ENCODE measurements at places on chromosomes 4 and X.

DNA sequence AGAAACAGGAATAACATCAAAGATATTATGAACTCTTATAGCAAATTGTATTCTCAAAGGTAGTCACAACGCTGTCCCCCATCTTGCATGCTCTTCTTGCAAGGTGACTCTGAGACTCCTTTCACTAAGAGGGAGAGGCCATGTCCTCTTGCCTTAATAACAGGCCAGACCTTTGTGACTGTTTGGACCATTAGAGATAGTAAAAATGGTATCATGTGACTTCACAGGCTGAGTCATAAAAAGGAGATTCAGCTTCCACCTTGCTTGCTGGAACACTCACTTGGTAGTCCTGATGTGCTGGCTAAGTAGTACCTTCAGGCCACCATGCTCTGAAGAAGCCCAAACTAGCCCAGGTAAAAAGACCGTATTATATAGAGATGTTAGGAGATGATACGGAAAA lies 143.8 kb downstream of the FBXW7 start:
- no peak for DNase-seq

DNA sequence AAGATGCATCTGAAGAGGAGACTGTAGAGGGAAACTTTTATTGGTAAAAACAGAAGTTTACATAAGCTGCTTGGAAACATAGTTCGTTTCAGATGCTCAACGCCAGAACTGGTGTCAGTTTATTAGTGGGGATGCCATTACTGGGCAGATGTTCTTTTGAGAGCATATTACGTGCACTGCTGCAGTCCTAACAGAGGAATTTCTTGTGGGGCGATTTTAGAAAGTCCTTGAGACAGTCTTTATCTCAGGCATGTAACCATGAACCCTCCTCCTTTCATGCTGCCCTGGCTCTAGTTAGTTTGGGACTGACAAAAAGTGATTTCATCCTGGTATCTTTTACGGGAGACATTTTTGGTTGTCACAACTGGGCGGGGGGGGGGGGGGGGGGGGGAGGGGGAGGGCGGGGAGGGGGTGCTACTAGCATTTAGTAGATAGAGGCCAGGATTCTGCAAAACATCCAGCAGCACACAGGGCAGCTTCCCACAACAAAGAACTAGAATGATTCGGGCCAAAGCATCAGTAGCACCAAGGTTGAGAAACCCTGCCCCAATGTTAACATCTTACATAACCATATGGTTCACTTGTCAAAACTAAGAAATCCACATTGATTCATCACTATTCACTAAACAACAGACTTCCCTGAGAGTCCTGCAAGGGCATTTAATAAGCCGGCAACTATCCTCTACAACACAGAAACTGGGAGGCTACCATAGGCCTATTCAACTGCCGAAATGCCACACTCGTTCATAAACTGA lies 118.6 kb upstream of the FTHL17 start:
- no peak for DNase-seq

DNA sequence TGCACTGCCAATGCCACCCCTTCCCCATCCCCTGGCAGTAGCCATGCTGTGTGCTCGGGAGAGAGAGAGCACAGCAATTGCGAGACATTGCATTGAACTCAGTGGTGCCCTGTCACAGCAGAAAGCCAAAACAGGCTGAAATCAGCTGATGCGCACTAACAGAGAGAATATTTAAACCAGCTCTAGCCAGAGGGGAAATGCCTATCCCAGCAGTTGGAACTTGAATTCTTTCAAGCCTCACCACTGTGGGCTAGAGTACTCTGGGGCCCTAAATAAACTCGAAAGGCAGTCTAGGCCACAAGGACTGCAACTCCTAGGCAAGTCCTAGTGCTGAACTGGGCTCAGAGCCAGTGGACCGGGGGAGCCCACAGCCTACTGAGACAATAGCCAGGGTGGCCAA lies 17.7 kb upstream of the RP2 start:
- DNase-seq: no peak

DNA sequence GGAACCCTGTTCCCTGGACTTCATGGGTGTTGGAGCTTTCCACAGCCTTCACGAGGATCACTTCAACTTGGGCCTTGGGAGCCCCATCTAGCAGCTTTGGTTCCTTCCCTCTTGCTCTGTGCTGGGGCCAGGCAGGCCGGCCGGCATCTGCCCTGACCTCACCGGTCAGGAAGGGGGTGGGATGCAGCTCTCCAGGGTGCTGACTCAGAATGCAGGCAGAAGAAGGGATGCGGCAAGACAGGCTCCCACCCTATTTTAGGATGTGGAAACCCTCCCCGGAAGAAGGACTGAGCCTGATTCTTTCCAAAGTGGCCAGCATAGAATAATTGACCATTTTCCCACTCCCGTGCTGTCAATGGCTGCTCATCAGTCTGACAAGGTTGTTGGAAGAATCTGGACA lies 47.1 kb downstream of the FHDC1 start:
- no peak for DNase-seq

DNA sequence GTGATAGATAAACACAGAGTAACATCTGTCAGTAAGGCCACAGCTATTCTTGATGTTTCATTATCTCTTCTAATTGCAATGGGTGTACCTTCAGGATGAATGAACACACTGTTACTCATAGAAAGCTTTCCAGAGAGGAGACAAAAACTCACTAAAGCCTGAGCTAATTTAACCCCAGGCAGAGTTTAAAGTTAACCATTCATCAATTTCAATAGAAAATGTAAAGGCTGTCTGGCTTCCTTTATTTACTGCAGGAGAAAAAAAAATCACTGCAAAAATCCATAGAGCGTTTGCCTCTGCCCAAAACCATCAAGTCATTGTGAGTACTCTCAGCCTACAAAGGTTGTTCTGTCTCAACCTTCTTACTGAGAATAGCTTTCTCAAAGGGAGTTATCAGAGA lies 376.9 kb downstream of the PPP4R3C start:
- no peak for DNase-seq

- DNase-seq: peak; percentile 22
Observed at GRCh38 chr4:150211799-150212445, 133.7 kb downstream of the DCLK2 start.

DNA sequence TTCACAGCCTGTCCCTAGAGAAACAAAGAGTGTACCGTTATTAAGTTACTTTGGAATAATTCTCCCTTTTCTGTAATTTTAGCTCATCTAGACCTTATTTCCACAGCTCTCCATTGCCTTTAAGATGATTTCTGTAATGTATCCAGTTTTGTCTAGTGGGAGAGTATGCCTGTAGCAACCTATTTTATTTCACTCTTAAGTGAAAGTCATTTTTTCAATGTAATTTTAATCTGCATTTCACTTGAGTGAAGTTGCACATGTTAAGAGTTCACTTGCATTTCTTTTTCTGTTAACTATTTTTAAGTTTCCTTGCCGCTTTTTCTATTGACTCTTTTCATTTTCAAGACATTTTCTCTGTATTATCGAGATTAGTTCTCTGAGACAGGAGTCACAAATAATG lies 46.5 kb downstream of the FANCB start:
- DNase-seq: no peak

DNA sequence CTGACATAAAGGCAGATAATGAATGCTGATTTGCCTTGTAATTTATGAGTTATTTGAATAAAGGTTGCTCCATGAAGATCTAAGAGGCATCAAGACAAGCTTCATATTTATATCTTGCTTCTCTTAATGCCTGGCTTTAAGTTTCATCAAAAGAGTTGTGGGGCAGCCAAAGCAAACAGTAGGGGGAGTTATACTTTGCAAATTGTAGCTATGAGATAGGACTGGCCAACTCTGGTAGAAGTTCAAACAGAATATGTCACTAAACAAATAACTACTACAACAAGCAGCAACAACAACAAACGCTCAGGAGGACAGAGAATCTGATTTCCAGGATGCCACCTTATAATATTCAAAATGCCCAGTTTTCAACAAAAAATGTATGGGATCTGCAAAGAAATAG lies 69.1 kb upstream of the PLAC1 start:
- DNase-seq: no peak

DNA sequence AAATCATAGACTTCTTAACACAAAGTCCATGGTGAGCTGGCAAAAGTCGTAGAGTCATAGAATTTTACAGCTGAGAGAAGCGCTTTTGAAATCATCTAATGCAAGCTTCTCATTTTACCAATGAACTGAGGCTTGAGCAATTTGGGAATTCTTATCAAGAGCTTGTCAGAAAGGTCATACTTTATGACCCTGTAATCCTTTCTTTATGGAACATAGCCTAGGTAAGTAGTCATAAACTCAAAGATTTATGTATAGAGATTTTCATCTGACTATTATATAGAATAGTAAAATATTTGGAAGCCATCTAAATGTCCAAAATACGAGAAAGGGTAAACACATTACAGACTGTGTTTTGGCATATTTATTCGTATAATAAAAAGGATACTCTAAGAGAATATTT lies 563.5 kb downstream of the PCDH7 start:
- DNase-seq: no peak

GRCh38 chr4:13481569-13481968 lies 2.6 kb downstream of the RAB28 start:
- peak; percentile 1 for DNase-seq

- no peak for DNase-seq
Observed at GRCh38 chr4:76806346-76806745, 91.6 kb downstream of the SOWAHB start.

- no peak for DNase-seq
Observed at GRCh38 chr4:871484-871883, 45.6 kb upstream of the CPLX1 start.

GRCh38 chrX:131675596-131676194 lies 131.8 kb downstream of the OR13H1 start:
- no peak for DNase-seq

DNA sequence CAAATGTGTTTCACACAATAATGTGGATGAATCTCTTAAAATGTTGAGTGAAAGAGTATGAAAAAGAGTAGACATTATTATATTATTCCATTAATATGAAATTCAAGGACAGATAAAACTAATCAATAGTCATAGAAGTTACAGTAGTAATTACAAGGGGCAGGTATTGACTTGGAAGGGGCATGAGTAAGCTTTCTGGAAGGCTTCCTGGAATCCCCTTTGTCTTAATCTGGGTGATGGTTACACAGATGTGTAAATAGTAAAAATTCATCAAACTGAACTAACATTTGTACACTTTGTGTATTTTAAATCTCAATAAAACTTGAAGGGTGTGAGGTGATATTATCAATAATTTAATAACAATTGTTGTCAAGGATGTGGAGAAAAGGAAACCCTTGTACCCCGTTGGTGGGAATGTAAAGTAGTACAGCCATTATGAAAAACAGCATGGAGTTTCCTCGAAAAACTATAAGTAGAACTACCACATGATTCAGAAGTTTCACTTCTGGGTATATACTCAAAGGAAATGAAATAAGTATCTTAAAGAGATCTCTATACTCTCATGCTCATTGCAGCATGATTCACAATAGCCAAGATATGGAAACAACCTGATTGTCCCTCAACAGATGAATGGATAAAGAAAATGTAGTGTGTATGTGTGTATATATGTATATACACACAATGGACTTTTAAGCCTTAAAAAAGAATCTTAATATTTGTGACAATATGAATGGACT lies 96.9 kb upstream of the MID1IP1 start:
- no peak for DNase-seq

GRCh38 chr4:155853189-155853588 lies 12.9 kb downstream of the ASIC5 start:
- no peak for DNase-seq

DNA sequence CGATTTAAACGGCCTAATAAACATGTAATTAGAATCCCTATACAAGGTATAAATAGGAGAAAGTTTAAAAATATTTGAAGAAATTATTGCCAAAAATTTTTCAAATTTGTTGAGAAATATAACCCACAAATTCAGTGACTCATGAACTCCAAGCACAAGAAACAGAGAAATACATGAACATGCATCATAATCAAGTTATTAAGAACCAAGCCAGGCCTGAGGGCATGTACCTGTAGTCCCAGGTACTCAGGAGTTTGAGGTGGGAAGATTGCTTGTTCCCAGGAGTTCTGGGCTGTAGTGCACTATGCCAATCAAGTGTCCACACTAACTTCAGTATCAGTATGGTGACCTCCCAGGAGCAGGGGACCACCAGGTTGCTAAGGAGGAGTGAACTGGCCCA lies 341.9 kb downstream of the CAMK2D start:
- DNase-seq: no peak

GRCh38 chrX:133314281-133314680 lies 96.1 kb upstream of the TFDP3 start:
- no peak for DNase-seq

- no peak for DNase-seq
Observed at GRCh38 chrX:21225643-21226042, 148.6 kb upstream of the CNKSR2 start.

DNA sequence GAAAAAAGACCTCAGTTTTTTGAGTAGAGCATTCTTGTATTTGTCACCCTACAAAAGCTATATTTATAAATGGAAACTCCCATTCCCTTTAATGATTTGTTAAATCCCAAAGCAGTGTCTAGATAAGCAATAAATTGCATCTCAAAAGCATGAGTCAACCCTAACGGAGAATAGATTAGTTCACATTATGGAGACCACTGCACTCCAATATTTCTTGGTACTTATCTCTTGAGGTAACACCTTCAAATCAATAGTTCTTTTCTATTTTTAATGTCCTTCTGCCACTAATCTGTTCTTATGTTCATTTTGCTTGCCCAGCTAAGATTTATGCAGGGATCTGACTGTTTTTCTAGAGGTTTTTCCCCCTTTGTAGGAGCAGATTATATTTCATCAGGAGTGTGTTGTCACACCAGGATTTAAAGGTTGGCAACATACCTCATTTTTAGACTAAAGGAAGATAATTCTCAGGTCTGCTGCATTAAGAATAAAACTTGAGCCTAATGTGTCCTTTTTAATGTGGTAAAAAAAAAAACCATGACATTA lies 91.4 kb upstream of the ADGRG2 start:
- no peak for DNase-seq

DNA sequence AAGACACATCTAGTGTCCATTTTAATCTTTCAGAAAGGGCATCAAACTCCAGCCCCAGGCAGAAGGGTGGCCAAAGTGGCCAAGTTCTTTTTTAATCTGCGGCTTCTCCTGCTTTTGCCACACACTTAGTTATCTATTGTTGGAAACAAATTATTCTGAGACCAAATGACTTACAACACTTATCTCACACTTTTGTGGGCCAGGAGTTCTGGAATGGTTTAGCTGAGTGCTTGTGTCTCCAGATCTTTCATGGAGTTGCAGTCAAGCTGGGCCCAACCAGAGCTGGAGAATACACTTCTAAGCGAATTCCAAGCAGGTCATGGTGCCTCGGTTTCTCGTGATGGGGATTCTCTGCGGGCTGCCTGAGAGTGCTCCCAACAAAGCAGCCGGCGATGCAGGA lies 4.0 kb downstream of the TXK start:
- DNase-seq: no peak

- DNase-seq: no peak
Observed at GRCh38 chr4:2805712-2806389, 13.0 kb downstream of the SH3BP2 start.

DNA sequence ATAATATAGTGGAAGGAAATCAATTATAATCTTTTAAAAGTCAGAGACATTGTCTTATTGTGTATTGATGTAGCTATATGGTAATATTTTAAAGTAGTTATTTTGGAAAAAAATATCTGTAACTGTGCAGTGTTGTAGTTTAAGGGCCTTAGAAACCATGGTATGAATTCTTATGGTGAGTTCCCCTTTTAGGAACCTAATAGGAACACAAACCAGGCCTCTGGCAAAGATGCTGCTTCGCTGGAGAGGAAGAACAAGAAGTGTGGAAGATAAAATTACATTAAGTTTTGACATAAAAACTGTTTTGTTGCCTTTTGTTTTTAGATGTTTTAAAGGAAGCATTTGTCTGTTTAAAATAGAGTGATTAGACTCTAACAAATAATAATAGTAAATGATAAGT lies 10.9 kb upstream of the TMPRSS11D start:
- no peak for DNase-seq

- DNase-seq: no peak
Observed at GRCh38 chr4:5933116-5933515, 40.2 kb upstream of the CRMP1 start.

- DNase-seq: no peak
Observed at GRCh38 chr4:130099105-130099504, 1003.2 kb downstream of the C4orf33 start.

All from fibroblast of the conjunctiva (primary cell).